ENCODE measurements at places on chromosomes 3 and 15.

- DNase-seq = no peak
Measured at GRCh38 chr15:80118956-80119355, 33.8 kb upstream of the FAH start.

DNA sequence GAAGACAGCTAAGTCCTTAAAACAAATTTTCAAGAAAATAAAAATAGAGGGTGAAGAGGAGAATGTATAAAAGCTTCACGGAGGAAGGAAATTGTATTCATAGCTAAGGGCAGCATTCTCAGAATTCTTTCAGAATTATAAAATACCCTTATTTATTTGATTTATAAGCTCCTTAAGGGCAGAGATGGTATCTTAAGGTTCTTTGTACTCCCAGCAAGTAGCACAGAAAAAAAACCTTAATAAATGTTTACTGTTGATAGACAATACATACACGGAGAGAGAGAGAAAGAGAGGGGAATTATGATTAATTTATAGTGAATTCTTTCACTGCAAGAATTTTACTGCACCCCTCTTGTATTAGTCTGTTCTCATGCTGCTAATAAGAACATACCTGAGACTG, 375.6 kb upstream of the CCDC54 start:
- no peak for DNase-seq

DNA sequence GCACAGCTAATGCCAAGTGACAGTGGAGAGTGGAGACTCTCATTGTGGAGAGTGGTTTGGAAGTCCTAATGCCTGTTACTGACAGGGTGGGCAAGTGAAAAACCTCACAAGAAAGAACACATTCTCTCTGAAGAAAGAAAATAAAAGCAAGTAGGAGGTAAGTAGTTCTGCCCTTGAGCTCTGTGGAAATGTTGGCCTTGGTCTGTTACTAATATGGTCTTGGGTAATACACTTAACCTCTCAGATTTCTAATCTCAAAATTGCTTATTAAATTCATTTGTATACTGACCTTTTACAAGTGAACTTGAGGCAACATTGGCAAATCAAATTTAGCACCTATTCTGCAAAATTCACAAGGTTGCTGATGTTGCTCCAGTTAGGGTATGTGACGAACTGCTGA, 291.6 kb upstream of the CBLB start:
- DNase-seq = no peak

GRCh38 chr3:35602395-35602936, 36.9 kb upstream of the ARPP21 start:
- no peak for DNase-seq

GRCh38 chr3:145620002-145620401, 541.0 kb downstream of the PLOD2 start:
- DNase-seq = no peak

GRCh38 chr15:55937040-55937439, 56.4 kb downstream of the NEDD4 start:
- DNase-seq = peak; percentile 20

- DNase-seq = no peak
Measured at GRCh38 chr15:38401701-38402100, 52.2 kb upstream of the FAM98B start.

DNA sequence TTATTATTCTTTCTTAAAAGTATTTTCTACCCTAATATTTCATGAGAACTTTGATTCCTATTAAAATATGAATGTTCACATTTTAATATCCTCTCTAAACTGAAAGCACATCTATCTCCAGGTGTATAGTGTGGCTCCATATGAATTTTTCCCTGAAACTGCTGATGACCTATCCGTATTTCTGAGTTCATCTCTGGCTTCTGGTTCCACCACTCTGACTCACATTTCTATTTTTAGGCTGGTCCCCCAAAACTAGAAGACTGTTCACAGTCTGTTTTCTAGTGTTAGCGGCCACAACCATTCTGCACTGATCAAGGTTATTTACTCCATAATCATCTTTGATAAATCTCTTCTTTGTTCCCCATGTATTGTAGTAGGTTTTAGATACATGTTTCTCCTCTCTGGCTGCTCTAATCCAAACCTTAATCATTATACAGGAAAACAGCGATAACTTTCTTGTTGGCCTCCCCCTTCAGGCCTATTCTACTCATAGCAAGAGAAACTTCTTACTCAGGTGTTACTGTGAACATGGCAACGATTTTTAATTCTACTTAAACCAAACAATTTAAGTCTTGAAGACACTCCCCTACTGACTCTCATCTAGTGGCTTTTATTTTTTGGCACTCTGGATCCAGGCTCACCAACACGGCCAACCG, 12.8 kb downstream of the ADPGK start:
- DNase-seq = no peak

DNA sequence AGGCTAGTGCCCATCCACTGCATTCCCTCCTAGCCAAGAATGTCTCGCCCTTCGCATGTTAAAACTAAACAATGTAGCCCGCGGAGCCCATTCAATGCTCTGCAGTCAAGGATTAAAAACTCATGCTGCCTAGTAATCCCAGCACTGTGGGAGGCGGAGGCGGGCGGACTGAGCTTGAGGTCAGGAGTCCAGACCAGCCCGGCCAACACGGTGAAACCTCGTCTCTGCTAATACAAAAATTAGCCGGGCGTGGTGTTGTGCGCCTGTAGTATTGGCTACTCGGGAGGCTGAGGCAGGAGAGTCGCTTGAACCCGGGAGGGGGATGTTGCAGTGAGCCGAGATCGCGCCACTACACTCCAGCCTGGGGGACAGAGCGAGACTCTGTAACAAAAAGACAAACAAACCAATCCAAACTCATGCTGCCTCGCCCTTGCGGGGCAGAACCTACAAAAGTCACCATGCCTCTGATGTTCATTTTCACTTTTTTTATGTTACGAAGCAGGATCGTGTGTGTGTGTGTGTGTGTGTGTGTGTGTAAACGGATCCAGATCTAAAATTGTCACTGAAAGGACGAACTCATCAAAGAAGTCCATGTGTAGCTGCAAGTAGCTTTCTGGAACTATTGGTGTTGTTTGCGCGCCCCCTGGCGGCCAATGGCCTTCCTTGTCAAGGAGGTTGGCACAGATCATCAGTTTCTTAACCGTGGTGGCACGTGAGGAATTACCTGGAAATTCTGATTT, 54.8 kb upstream of the SPESP1 start:
- peak; percentile 93 for DNase-seq

GRCh38 chr3:134333522-134334181, 40.6 kb downstream of the AMOTL2 start:
- no peak for DNase-seq

GRCh38 chr15:42921342-42921731, 759 bp upstream of the TTBK2 start:
- DNase-seq = peak; percentile 15

- no peak for DNase-seq
Measured at GRCh38 chr3:119300991-119301391, 6.8 kb downstream of the ARHGAP31 start.

DNA sequence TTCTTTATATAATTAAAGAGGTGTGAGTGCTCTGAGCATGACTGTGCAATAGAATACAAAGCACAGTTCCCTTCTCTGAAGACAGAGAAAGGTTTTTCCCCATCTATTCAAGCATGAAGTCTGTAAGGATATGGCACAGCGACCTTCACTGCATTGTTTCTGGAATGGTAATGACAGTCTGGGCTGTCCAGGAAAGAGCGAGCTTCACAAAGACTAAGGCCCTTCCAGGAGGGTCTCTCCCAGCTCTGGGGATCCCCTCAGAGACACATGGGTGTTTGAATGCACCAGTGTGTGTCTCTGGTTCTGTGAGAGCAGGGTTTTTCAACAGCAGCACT, 179.9 kb upstream of the NR2E3 start:
- DNase-seq = no peak

- DNase-seq = no peak
Measured at GRCh38 chr15:68352401-68353062, 75.0 kb downstream of the FEM1B start.

GRCh38 chr3:190130037-190130436, 9.3 kb upstream of the P3H2 start:
- DNase-seq = no peak

DNA sequence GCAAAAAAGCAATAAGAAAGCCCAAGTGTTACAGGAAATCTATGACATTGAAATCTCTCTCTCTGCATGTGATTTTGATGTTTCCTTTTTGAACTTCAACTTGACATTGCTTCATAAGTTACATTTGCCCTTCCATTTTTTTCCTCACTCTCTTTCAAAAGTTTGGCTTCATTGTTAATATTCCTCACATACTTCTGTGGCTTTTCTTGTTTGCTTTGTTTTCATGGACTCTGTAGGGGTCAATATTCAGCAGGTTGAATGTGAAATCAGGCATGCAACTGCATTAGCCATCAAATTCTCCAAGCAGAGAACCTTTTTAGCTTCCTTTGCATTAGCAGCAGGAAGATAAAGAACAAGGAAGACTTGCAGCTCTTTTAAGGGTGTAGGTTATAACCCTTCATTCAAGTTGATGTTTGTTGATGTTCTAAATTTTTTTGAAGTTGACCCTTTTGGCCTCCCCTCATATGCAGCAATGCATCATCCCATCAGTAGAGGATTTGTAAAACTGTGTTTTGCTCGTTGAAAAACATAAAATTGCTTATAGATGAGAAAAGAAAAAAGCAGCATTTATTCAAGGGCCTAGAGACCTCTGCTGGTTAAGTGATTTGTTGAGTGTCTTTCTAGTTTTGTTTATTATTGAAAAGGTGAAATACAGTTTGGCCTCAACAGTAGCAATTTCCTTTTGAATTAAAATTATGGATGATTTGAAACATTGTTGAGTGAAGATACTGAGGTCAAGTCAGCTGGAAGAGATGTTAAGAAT, 211.4 kb downstream of the IL5RA start:
- no peak for DNase-seq

DNA sequence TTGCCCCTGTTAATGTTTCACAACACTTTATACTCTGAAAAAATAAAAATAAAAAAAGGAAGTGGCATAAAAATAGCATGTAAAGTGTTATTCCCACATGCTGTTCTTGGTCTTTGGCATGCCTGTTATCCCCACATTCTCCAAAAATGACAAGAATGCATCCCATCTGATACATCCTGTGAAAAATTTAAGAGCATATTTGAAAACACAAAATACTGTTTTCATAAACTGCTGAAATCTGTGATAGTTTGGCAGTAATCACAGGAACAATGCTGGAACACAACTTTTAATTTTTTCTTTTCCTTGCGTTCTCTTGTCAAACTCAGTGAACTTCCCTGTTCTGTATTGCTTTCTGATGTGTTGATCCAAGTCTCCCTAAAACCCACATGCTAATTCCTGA, 288.8 kb downstream of the ROBO2 start:
- DNase-seq = no peak

DNA sequence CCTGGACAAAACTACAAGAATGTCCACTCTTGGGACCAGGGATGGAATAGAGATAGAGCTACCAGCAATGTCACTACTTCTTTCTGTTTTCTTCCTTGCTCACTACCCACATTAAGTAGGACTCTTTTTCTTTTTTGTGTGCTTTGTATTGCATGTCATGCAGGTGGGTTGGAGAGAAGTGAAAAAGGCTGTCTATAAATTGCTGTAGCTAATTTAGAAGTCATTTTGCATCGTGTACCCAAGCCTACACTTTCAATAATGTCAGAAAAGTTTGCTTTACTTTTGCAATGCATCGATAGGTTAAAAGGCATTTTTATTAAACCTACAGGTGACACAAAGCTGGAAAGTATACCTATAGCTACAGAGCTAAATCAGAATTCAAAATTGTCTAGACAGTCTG, 58.9 kb downstream of the GTF2E1 start:
- DNase-seq = no peak

- no peak for DNase-seq
Measured at GRCh38 chr3:133880886-133881455, 14.7 kb downstream of the RAB6B start.

DNA sequence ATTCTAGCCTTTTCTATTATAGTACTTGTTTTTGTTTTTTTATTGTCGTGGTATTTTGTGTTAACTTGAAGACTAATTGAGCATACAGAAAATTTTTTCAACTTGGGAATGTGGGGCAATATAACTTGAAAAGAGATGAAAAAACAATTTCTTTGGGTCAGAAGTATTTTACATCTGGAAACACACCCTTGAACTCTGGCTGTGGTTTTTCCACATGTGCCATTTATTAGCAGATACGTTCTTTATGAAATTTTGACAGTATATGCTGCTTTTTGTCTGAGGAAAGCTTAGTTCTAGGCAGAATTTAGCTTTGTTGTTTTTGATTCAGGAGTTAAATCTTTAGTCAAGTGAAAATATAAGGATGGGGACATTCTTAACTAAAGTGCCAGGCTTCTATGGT, 44.7 kb downstream of the TCF12 start:
- no peak for DNase-seq

DNA sequence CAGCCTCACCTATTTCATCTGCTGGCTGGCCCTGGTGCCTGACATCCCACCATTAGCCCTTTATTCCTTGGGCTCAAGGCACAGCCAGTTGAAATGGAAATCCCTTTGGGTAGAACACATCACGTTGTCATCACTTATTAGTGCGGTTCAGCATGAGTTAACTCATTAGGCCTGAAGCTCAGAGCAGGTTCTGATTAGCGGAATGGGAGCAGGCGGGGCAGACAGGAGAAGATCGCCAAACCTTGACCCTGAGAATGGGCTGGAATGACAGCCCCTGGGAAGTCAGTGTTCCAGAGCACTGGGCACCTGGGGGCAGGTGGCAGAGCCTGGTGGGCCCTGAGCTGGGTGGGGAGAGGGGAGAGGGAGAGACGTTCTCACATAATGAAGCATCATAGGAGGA, 5.8 kb downstream of the ITGA11 start:
- no peak for DNase-seq

DNA sequence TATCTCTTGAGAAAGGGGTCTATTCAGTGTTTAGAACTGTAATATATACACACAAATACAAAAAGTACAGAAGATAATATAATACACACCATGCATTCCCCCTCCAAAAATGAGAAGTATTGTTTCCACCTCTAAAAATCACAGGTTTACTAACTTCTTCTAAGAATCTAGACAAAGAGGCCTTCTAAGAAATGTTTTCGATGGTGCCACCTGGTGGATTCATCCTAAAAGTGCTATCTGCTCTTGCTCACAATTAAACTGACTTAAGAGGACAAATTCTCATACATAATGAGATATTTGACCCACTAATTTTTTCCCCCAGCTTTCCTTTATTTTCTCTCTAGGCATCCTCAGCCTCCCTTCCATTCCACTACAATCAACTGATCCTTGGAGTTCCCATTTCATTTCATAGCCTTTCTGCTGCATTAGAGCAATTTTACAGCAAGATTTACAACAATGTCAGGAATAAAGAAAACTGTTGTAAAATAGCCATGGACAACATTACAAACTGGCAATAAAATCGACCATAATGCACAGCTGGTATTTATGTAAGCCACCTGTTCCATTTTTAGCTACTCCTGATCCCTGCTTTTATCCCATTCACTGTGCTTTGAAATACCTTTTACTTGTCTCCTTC, 124.6 kb downstream of the ARRDC4 start:
- DNase-seq = peak; percentile 79

GRCh38 chr3:59607656-59608055, 557.8 kb upstream of the CFAP20DC start:
- DNase-seq = no peak
